ENCODE measurements at places on chromosomes 4 and X. TPM values are rescaled to one million over a fixed set of nuclear protein-coding genes. Genes with fewer than 3 reads are reported as not detected.

GRCh38 chr4:15516494-15516893 is 46.8 kb downstream of the CC2D2A start:
- DNase-seq, result no peak

GRCh38 chrX:82141942-82142341 is 940.0 kb downstream of the SH3BGRL start:
- no peak for DNase-seq

GRCh38 chrX:72016881-72017783 is 106.5 kb downstream of the NHSL2 start:
- DNase-seq, result no peak

- no peak for DNase-seq
These were observed 21.1 kb upstream of the PDS5A start for GRCh38 chr4:39998659-39999345.

GRCh38 chr4:106315476-106315967 is 487 bp downstream of the TBCK start:
- DNase-seq, result peak; percentile 44

GRCh38 chr4:25258980-25259578 is 25.2 kb downstream of the PI4K2B start:
- no peak for DNase-seq

DNA sequence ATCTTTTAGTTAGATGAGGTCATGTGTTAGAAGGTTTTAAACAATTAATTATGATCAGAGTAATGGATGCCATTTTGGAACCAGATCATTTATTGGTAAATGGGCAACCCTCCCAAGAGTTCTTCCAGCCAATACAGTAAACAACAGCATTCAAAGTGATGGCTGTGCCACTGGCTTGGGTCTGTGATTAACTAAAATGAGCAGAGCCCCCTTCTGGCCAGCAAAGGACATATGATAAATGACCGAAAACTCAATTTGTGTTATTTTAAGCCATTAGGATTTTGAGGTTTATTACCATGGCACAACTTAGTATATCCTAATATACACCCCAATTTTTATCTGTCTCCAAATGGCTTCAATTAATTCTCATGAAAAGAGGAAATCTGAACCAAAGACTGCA is 90.8 kb upstream of the NPFFR2 start:
- DNase-seq, result peak; percentile 6

The CT55 gene
- not detected for total RNA-seq

The EDNRA gene
- total RNA-seq, result 0.29 TPM

DNA sequence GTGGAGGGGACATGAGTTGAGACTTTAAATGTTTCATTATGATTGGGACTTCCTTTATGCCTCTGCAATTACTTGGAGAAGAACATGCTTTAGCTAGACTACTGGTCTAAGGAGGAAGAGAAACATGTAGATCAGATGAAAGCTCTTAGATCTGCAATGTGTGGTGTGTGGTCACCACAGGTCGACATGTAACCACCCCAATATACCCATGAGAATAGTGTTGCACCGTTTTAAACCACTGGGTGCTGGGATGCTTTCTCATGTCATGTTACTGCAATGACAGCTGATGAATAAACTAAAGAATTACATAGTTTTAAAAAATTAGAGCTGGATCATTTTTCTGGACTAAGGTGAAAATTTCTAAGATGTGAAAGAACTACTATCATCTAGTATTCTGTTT is 1039.7 kb downstream of the RAPGEF2 start:
- no peak for DNase-seq

DNA sequence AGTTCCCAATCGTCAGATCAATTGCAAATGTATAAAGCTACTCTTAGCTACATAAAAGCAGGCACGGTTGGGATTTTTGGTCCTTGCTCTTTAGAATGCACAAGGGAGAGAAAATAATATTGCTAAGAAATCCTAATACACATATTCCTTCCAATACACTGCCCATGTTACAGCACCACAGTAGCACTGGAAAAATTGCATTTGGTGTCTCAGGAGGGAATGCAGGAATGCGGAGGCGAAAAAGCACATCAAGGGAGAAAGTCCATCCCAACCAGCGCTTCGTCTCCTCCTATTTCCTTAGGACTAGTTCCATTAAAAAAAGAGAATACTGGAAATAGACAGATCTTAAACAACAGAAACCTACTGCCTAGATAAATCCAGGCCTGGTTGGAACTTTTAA is 23.9 kb downstream of the ADGRA3 start:
- DNase-seq, result no peak

GRCh38 chrX:150236327-150236726 is 126.8 kb upstream of the MAMLD1 start:
- DNase-seq, result no peak

DNA sequence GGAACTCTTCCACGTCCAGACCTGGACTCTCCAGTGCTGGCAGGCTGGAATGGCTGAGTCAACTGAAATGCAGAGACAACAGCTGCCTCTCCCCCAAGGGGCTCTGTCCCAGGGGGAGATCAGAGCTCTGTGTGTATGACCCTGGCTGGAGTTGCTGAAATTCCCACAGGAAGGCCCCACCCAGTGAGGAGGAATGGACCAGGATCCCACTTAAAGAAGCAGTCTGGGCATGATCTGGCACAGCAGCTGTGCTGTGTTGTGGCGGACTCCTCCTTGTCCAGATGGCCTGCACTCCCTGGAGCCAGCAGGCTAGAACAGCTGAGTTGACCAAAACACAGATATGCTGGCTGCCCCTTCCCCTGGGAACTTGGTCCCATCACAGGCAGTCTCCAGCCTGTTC is 25.4 kb downstream of the C4orf17 start:
- no peak for DNase-seq

The CD99L2 gene
- 21.1 TPM for total RNA-seq

DNA sequence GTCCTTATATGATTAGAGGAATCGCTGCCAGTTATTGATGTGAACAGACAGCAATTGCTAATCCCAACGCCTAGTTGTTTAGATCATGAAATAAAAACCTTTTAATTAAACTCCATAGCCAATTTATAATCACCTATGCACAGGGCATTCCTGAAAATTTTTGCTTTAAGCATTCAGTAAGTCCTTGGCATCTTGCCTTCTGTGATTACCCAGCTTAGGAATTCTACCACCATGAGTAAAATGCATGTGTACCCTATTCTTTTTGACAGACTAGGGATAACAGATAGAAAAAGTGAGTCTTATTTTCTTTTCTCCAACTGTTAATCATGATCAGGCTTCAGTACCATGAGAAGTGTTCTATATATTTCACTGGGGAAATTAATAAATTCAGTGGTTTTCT is 995.3 kb upstream of the GRIA3 start:
- DNase-seq, result no peak

- DNase-seq, result no peak
These were observed 4.8 kb upstream of the IGFBP7 start for GRCh38 chr4:57114973-57115372.

DNA sequence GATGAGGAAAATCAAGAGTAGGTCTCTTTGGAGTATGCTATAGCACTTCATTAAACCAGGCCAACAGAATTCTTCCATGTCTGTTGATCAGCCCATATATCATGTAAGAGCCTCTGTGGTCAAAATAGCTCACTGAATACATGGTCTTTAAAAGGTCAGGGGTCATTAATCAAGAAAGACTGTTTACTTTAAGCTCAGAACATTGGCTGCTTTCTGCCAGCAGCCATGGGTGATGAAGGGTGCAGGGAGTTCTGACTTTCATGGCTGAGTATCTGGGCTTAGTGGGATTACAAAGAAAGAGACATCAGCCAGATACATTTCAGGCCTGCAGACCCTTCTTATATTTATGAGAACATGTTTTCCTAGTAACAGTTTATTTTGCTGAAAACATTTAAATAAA is 7.1 kb upstream of the C4orf54 start:
- DNase-seq, result no peak

The MAOB gene
- 56.8 TPM for total RNA-seq

- DNase-seq, result no peak
These were observed 114.0 kb downstream of the SORCS2 start for GRCh38 chr4:7306021-7306965.

The FRG2 gene
- total RNA-seq, result not detected

DNA sequence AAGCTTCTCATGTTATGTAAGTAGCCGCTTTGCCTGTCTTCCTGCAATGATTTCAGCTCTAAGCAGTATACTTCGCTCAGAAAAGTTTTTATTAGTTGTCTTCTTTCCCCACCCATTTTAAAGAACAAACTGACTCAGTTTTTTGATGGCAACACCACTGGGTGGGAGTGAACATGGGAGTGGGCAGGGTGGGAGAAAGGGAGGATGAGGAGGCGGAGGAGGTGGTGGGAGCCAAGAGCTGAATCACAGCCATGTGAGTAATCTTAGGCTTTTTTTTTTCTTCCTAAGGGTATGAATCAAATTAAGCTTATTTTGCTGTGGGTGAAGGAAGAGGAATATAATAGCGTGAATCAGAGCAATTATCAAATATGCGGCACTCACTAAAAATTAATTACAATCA is 574.3 kb upstream of the DIPK2B start:
- DNase-seq, result no peak

The PRAF2 gene
- total RNA-seq, result 16.1 TPM

- DNase-seq, result no peak
These were observed 97.1 kb downstream of the NFKB1 start for GRCh38 chr4:102598086-102598761.

GRCh38 chr4:131613824-131614216 is 1535.3 kb upstream of the PCDH10 start:
- DNase-seq, result no peak

DNA sequence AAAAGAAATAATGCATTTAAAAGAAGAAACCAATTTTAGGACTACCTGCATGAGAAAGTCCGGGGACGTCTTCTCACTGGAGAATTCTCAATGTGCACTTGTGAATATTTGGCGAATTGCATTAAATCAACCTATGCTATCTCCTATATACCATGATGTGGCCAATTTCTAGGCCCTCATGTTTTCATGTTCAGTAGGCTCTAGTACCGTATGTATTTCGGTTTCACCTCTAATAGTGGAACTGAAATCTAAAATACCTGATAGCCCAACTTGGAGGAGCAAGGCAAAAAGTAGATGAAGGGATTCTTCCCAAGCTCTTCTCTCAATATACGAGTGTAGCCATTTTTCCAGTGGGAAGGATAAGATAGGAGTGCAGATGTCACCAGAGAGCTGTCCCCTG is 11.4 kb upstream of the FGF2 start:
- no peak for DNase-seq

GRCh38 chr4:140163029-140163810 is 9.2 kb upstream of the MAML3 start:
- DNase-seq, result no peak

The TRIM60 gene
- not detected for total RNA-seq

- DNase-seq, result peak; percentile 53
These were observed at the start of gene INPP4B for GRCh38 chr4:142846108-142846728. Gene INPP4B (minus strand): TSS chr4:142846301.

The MAGEA9B gene
- total RNA-seq, result not detected

The IL3RA gene
- total RNA-seq, result not detected

The LRIT3 gene
- 0.09 TPM for total RNA-seq

The NPY2R gene
- total RNA-seq, result not detected

The PNMA6F gene
- not detected for total RNA-seq

- DNase-seq, result no peak
These were observed 79.7 kb upstream of the GNPDA2 start for GRCh38 chr4:44806071-44806470.

DNA sequence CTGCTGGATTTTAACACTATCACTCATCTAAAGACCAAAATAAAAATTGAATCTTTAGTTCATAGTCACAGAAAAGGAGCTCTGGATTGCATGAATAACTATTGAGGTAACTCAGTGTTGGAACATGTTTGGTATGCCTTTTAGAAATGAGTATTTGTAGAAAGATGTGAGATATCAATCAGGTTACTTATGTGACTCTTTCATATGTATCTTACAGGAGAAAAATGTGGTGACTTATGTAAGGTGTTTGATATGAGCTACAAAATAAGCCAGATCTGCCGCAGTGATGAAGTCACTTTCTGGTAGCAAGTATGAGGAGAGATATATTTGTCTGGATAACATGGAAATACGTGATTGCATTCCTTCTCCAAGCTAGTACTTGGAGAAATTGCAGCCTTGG is 1653.3 kb upstream of the PCDH7 start:
- no peak for DNase-seq

The QRFPR gene
- total RNA-seq, result 1.0 TPM

GRCh38 chrX:123263747-123264146 is 79.7 kb downstream of the GRIA3 start:
- DNase-seq, result no peak

GRCh38 chr4:26719954-26720552 is 136.2 kb downstream of the TBC1D19 start:
- DNase-seq, result no peak

DNA sequence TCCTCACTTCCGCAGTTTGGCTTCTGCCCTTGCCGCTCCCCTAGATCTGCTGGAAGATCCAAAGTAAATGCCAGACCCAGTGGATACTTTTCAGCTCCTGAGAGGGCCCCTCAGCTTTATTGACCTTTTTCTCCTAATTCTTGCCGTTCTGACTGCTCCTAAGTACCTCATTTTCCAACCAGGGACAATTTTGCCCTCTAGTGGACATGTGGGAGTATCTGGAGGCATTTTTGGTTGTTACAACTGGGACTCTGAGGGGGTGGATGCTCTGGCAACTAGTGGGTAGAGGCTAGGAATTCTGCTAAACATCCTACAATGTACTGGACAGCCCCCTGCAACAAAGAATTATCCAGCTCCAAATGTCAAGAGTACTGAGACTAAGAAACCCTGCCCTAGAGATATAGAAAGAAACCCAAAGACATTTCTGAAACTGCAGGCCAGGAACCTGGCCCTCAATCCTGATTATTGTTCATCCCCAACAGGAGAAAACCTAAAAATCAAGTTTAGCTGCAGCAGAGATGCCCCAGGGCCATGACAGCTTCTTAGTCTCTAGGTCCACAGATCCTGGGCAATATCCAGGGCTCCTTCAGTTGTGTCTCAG is 3.4 kb downstream of the TEX13B start:
- DNase-seq, result peak; percentile 15

The ANOS1 gene
- 0.33 TPM for total RNA-seq

The CCKAR gene
- not detected for total RNA-seq

The CLGN gene
- 2.1 TPM for total RNA-seq

The PCSK1N gene
- 53.3 TPM for total RNA-seq

DNA sequence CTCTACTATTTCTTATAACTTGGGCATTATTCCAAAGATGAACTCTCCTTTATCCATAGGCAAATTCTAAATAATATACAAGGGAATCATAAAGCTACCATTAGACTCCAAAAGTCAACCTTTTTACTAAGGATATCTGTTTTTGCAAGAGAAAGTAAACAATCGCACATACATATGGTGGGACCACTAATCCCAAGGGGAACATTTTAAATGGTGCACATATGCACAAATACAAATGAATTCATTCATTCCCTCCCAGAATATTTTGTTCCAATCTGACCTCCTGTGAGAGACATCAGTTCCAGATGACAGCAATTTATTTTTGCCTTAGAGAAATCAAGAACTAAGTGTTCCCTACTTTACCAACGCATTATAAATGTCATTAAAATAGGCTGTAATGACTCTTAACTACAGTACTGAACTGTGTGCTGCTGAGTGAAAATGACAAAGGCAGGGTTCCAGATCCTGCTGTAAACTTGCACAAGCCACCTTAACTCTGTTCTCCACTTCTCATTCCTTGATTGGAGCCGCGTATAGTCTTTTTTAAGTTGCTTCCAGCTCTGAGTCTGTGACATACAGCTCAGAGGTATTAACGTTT is 2.0 kb downstream of the DHX15 start:
- DNase-seq, result no peak
